Right atrium auricular region (tissue), 2 donors: ENCODE measurements at places on chromosomes 13 and 19. TPM values are rescaled to one million over a fixed set of nuclear protein-coding genes. Genes with fewer than 3 reads are reported as not detected.

HSH2D gene
- not detected for total RNA-seq

SCN1B gene
- 57.3 TPM for total RNA-seq

PLPPR2 gene
- 26.2 TPM for total RNA-seq

WDR87 gene
- not detected for total RNA-seq

FCHO1 gene
- total RNA-seq: 1.3 TPM

FGF21 gene
- total RNA-seq: not detected

CAPN12 gene
- total RNA-seq: 0.74 TPM

ZNF135 gene
- total RNA-seq: 2.5 TPM

ZSCAN4 gene
- total RNA-seq: 0.24 TPM

- peak; percentile 50 for DNase-seq
Measured at GRCh38 chr19:30887042-30887441, 462.2 kb downstream of the TSHZ3 start.

DNA sequence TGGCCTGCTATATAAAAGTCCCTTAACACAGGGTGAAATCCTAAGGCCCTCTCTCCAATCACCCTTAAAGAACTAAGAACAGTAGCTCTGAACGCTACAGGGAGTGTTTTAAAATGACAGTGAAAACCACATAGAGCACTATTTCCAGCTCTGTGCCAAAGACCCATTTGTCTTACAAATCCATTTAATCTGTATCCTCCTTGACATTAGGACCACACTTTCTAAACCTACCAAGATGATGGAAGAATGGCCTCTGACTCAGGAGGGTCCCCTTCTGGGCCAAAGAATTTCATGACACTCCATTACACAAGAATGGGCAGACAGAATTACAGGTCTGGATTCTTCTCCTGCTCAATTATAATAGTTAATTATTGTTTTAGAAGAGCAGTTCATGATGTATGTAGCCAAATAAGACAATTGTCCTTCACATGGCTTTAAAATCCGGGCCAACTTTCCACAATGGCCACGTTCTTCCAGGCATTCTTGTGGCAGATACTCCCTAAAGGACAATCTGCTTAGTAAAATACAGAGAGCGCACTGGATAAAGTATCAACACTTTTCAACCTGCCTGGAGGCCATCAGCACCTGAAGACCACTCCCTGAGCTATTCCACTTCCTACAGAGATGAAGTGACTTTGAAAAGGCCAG is 61.0 kb downstream of the STK24 start:
- DNase-seq: no peak

GRCh38 chr19:12623361-12624031 is 12.8 kb downstream of the ZNF791 start:
- DNase-seq: no peak

DNA sequence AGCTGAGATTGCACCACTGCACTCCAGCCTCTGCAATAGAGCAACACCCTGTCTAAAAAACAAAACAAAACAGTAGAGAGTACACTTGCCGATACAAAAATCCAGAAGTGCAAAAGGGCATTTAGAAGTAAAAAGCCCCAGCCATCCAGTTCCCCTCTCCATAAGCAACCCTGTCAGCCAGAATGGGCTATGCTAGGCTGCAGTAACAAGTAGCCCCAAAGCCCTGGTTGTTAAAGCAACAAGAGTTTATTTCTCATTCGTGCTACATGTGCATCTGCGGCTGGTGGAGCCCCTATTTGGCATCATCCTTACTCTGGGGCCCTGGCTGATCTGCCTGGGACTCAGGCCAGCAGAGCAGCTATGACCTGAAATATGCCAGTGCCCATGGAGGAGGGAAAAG is 16.9 kb upstream of the UBE2S start:
- no peak for DNase-seq

GRCh38 chr13:73531014-73531413 is 472.2 kb downstream of the KLF5 start:
- no peak for DNase-seq

DNA sequence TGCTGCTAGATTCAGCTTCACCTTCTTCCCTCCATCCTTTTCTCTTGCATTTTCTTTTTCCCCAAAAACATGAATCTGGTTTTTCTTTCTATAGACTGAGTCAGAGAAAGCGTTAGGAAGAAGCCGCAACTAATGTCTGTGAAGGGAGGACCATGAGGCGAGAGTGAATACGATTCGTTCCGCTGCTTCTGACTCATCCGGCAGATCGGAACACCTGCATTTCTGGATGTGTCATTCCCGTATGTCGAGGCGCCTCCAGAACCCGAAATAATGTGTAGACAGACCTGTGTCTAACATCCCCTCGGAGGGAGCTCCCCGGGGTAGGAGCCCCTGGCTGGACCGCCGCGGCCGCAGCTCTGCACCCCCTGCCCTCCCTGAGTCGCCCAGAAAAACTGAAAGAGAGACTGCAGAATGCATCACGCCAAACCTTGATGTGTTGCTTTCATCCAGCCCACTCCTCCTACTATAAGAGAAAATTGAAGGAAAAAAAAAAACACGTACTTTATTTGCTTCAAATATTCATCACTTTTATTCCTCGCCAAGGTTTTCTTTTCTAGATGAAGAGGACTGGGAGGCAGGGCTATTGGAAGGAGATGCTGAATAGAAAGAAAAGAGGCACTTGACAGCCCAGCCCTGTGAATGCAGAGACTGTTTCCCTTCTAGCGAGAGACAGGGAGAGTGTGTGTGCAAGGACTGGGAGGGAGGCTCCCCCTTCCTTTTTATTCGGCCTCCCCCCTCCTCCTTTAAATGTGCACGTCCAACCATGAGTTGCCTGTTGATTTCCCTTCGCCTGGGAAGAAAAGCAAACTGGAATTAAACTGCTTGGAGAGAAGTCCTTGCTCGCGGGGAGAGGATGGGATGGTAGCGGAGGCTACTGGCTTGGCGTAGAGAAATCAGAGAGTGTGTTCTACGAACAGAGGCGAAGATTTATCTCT is 616 bp upstream of the PCDH17 start:
- DNase-seq: no peak

DNA sequence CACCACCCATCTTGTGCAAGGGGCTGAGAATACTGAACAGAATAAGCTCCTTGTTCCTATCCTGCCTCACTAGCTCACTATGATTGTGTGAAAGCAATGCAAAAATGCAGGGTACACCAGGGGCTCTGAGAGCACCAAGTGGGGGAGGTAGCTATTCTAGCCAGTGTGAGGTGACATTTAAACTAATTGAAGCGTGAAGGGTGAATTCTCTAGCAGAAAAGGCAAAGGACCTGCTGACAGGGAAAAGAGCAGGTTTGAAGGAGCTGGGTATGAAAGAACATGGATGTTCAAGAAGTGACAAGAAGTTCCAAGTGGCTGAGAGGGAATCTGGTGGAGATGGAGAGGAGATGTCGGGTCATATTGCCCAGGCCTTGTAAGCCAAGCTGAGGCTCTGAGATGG is 64.2 kb downstream of the SIAH3 start:
- DNase-seq: no peak

- DNase-seq: no peak
Measured at GRCh38 chr19:50803633-50804419, 13.6 kb downstream of the ACP4 start.

DNA sequence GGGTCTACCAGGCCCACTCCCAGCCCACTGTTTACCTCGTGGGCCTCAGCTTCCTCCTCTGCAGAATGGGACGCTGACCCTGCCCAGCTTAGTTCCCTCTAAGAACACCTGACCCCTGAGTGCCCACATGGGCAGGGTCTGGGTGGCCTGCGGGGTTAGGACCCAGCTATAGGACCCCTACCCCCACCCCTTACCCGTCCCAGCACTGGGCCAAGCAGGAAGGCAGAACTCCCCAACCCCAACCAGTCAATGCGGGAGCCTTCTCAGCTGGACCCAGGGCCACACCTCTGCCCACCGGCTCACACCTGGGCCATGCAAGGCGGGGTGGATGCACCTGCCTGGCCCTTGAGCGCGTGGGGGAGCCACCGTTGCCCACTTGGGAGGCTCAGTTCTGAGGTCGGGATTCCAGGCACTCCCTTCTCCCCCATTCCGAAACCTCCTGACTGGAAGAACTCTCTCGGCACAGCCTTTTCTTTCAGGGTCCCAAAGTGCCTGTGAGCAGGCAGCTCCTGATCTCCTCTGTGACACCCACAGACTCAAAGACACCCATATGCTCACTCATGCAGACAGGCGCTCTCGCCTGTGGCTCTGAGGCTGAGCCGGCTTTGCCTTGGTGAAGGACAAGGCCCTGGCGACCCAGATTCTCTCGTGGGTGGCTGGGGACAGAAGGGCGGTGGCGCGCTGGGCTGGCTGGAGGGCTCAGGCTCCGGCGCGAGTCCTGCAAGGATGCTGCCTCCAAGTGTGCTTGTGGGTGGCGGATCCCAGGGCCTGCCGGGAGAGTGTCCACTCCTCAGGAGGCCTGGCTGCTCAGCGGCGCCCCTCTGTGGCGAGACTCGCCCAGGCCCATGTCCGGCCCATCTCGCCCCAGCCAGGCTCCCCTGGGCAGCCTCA is 27.9 kb upstream of the PARP4 start:
- DNase-seq: no peak
